Stimulated activated CD8-positive, alpha-beta memory T cell treated with anti-CD3 and anti-CD28 coated beads, Interleukin-7, amount 100 ng/mL, for 24 hours (primary cell): ENCODE measurements at places on chromosomes 12 and 14.

- DNase-seq, result no peak
Measured at GRCh38 chr14:97572583-97573458, 775.6 kb downstream of the VRK1 start.

- DNase-seq, result no peak
Measured at GRCh38 chr12:53482626-53483168, 16.6 kb downstream of the MAP3K12 start.

- no peak for DNase-seq
Measured at GRCh38 chr12:26692407-26692806, 140.6 kb downstream of the ITPR2 start.

- DNase-seq, result no peak
Measured at GRCh38 chr14:100523843-100524169, 63.4 kb downstream of the BEGAIN start.

- no peak for DNase-seq
Measured at GRCh38 chr12:59429766-59430165, 166.1 kb upstream of the SLC16A7 start.

DNA sequence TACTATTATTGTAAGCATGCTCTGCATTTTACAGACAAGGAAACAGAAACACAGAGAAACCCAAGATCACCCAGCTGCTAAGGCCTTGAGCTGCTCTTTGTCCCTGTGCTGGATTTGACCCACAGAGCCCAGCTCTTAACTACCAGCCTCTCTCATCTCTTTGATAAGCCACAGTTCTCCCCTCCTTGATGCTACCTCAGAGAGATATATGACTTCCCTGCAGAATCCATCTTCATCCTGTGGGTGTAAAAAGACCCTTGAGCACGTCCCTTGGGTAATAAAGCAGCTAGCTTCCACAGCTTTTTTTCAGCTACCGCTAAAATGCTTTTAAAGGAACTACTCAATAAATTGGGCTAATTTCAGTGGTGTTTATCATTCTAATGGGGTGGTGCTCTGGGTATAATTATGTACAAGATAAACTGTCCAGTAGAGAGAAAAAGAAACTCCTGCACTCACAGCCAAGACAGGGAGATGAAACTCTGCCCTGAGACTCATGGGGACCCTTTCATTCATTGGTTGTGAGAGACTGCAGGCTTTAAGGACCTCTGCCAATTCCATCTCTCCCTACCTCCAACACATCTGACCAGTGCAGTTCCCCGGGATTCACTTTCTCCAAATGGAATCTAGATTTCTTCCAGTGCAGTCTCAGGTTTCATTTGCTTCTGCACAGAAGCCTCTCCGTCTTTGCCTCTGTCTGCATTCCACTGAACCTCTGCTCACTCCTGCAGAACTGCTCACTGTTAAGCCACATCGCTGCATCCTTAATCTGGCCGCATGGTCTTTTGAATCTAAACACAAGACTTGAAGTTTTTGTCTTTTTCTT, 24.7 kb upstream of the NTF3 start:
- no peak for DNase-seq

DNA sequence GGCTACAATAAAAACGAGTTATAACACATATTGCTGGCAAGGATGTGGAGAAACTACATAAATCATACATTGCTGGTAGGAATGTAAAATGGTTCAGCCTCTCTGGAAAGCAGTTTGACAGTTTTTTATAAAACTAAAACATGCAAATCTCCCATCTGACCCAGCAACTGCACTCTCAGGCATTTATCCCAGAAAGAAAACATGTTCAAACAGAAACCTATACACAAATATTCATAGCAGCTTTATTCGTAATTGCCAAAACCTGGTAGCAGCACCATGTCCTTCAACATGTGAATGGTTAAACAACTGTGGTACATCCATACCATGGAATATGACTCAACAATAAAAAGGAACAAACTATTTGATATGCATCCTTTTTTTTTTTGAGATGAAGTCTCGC, 10.1 kb upstream of the TMCC3 start:
- DNase-seq, result no peak

DNA sequence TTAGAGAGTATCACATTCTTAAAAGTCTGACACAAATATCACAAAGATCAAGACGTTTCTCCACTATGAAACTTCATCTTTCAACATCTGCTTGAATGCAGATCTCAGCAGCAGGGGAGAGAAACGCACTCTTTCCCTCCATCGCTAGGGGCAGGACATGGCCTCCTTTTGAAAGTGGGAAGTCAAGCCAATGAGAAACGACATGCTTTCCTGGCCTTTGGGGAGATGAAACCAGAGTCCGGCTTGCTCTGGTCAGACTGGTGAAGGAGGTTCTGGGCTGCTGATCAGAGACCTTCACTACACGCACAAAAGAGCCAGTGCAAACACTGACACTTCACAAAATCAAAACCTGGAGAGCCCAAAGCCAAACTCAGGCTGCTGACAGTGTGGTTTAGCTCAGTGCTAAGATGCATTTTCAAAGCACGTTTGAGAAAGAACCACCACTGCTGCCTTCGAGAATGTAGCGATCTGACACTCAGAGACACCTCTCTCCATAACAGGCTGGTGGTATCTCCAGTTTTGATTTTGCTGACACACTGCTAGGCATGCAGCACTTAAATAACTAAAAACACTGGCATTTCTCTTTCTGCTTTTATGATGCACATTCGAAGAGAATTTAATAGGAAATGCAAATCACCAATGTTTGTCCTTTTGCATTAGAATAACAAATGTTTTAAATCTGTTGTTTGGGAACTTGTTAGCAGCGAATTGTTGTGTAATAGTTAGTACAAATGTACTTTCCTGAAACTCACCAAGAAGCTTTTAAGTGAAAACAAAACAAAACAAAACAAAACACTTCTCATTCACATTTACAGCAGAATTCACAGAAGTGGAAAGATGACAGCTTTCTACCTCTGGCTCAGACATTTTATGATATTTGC, 93.9 kb upstream of the OVCH1 start:
- no peak for DNase-seq

DNA sequence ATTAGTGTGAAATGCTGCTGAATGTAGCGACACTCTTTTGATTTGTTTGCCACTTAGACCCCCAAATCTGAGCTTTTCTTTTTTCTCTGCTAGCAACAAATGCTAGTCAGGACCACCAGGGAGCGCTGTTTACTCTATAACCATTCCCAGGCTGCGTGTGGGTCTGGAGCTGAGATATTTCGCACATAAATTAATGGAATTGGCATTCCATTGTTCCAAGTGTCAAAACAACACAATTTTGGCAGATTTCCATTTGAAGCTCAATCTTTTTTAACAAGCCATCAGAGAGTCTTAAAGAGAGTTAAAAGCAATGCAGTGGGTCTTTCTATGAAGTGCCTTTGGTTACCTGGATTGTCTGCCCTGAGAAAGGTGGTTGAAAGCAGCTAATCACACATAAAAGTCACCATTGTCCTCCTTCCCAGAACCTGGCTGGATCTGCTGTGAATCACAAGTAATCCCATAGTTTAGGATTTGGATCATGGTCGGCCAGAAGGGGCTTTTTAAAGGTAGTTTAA, 7.4 kb upstream of the TMEM132C start:
- no peak for DNase-seq

DNA sequence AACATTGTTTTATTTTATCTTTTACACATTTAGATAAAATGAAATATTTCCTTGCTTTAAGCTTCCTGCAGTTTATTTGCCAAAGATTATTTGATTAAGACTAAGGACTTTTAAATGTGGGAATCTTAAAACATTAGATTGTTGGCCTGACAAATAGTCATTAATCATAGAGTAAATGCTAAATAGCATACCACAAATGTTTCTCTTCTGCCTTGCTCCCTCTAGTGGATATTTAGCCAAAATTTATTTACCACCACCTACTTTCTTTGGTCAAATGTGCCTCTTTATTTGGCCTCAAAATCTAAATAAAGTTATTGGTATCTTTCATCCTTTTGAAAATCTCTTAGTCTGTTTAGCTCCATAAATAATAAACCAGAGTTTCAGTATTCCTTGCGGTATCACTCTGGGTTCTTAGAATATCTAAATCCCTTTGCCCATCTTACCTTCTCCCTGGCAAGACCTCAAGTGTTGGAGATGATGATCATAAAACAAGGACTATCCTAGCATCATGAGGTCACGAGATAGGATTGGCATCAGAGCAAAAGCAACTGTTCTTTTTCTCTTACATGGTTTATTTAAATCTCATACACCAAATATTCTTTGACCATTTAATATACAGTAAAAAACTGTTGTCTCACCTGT, 150.6 kb upstream of the AEBP2 start:
- DNase-seq, result no peak

DNA sequence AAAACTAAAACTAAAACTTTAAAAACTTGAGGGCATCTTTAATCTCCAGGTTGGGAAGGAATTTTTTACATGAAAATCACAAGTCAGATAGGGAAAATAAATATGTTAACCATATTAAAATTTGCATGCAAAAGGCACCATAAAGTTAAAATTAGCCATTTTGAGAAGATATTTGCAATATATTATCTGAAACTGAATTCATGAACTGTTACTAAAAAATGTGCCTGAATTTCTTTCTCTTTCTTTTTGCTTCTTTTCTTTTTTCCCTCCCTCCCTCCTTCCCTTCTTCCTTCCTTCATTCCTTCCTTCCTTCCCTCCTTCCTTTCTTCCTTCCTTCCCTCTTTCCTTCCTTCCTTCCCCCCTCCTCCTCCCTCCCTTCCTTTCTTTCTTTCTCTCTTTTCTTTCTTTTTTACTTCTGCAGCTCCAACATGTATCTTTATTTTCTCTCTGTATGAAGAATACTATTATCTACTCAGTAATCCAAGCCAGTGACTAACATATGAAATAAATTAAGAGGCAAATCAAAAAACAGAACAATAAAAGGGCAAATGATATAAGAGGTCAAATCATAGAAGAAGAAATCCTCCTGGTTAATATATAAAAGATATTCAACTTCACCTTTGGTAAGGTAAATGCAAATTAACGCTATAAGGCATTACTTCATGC, 146.0 kb downstream of the BRMS1L start:
- no peak for DNase-seq

DNA sequence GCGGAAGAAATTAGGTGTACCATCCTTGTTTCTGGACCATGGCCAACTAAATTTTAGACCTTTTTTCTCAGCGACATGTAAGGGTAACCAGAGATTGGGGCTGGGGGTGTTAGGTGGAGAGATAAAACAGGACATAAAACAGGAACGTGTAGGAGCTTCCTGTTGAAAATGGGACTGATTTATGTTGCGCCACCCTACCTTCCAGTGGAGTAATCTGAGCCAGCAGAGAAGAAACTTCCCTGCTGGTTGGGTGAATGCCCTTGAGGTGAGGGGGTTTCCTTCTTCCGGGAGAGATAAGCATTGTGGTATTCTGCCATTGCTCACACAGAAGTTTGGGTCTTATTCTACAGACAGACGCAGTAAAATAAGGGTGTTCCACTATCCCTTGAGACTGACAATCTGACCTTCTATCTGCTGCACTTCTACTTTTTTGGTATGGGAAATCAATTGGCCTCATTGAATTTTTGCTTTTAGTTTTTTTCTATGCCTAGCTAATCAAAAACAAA, 417.6 kb downstream of the PCNX1 start:
- DNase-seq, result no peak

- no peak for DNase-seq
Measured at GRCh38 chr12:102504871-102505270, 24.5 kb upstream of the IGF1 start.

DNA sequence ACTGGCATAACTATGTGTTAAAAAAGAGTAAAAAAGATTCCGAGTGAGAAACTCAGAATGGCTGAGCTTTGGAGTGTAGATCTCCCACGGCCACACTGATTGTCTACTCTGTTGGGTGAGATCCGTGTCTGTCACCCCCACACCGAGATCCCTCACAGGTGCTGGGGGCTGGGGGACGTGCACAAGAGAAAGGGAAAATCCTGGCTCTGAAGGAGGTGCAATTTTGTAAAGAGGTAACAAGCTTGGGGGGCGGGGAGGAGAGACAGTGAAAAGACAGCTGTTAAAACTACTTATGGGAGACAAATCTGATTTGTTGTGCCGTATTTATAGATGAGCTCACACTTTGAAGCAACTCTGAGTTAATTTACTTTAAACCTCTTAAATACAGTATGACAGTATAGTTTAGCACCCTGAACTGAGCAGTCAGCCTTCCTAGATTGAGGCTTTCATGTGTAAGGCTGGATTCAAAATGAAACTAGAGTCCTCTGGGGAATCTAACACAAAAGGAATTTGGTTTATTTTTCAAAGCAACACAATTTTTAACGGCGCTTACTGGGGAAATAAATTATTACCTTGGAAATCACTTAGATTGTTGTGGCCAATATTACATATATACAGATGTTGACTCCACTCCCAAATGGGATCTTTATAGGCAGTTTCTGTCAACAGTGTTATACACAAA, 167.4 kb upstream of the RGS6 start:
- DNase-seq, result no peak

GRCh38 chr12:19550626-19551025, 111.3 kb downstream of the AEBP2 start:
- DNase-seq, result no peak

DNA sequence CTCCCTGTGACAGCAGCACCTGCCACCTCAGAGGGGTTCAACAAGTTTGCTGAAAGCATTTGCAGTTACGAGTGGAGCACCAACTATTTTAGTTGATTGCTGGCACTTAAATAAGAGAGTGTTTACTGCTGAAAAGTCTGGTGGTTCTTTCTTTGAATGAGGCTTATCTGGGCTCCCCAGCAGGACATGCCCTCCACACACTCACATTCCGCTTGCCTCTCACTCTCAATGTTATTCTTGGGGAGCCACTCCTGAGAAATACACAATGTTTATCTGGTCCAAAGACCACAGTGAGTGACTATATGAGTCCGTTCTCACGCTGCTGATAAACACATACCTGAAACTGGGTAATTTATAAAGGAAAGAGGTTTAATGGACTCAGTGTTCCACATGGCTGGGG, 31.9 kb downstream of the NT5DC3 start:
- no peak for DNase-seq

DNA sequence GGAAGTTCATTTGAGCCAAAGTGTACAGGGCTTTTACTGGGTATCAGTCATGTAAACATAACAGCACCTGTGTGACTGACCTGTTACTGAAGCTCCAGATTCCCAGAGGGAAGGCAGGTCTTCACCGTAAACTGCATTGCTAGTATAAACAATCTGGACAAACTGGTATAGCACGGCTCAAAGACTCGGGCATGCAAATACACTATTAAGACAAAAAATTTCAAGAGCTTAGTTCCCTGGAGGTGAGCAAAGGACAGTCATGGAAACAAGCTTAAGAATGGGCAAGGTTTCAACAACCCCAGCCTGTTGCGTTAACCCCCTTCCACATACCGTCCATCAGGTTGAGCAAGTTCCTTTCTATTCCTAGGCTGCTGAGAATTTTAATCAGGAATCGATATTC, 9.4 kb downstream of the PARP11 start:
- no peak for DNase-seq
